Amygdala (tissue), 56 donors: ENCODE measurements at places on chromosomes 1 and 21.
A peak's percentile ranks its signal among the peaks of the same experiment; 100 is the strongest.

DNA sequence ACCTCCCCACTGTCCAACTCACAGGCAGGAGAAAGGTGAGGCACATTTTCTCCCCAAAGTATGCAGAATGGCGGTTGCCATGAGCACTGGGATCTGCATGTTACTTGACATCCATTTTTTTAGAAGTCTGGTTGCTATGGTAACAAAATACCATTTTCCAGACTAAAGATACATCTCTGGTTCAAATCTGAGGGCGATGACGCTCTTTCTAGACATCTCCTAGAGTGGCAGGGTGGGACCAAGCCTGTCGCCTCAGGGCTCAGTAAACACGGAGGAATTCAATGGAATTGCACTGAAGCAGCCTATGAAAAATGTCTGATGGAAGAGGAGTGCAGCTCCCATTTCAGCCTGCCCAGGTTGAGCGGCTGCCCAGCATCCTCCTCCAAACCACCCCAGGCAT, 21.5 kb upstream of the FAM43B start:
- no peak for DNase-seq

DNA sequence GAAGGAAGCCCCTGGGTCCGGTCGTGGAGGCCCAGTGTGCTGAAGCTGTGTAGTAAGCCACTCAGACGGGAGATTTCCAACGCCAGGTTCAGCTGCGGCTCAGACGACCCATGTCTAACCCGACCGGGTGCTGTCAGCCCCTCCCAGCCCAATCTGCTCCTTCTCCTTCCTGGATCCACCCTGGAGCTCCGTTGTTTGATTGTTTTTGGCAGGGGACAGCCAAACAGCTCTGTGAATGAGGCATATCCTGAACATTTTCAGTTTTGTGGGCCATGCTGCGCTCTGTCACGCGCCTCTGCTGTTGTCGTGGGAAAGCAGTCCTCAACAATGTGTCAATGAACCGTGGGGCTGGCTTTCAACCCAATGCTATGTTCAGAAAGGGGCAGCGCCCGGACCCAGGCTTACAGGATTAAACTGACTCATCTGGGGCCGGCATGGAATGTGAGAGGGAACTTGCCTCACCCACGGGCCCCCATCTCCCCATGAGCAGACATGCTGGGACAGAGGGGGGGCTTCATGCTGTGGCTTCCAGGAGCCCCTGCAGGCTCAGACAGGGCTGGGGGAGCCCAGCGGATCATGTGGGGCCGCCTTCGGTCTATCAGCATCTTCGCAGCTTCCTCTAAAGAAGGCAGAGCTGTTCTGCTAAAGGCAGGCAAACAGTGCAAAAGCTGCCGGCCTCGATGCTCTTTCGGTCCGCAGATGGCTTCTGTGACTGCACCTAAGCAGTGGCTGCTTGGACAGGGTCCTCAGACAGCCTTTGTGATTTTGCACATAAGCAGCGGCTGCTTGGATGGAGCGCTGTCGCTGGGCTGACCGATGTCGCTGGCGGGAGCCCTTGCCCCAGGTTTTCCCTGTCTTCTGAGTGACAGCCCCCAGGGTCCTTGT, 101.7 kb downstream of the RIPK4 start:
- DNase-seq = no peak

- no peak for DNase-seq
These were observed 38.9 kb downstream of the MCOLN2 start for GRCh38 chr1:84957966-84958365.

DNA sequence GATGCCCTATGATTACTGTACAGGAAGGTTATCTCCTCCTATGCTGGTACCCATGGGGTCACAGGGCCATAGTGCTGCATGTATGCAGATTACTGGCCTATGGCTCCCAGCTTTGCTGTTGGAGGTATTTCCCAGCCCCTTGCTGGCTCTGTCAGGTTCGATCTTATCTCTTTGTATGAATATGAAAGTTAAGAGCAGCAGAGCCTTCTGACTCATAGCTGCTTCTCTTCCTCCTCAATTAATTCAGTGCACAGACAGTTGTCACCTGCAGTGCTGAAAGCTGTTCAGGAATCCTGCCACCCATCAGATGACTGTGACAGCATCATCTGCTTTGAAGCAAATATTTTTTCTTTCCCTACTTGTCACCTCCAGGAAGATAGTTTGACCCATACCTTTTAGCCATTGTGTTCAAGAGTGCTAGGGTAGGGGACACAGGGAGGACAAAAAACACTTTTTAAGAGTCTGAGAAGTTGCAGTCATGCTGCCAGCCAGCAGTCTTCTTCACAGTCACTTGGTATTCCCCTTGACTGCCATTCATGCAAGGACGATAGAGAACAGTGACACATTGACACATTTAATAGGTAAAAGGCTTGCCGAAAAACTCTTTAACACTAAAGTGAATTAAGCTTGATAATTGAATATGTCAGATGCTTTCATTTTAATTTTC, 73.1 kb downstream of the KIF1B start:
- DNase-seq = no peak

DNA sequence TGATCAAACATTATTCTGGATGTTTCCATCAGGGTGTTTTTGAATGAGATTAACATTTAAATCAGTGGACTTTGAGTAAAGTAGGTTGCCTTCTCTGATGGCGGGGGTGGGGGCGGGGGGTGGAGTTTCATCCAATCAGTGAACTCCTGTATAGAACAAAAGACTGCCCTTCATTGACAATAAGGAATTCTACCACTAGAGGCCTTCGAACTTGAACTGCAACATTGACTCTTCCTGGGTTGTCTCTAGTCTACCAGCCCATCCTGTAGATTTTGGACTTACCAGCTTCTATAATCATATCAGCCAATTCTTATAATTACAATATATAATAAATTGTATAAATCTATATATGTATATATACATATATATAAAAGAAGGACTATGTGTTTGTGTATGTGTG, 520.4 kb upstream of the CXADR start:
- no peak for DNase-seq

GRCh38 chr1:228303596-228303995, 95.8 kb downstream of the OBSCN start:
- no peak for DNase-seq

DNA sequence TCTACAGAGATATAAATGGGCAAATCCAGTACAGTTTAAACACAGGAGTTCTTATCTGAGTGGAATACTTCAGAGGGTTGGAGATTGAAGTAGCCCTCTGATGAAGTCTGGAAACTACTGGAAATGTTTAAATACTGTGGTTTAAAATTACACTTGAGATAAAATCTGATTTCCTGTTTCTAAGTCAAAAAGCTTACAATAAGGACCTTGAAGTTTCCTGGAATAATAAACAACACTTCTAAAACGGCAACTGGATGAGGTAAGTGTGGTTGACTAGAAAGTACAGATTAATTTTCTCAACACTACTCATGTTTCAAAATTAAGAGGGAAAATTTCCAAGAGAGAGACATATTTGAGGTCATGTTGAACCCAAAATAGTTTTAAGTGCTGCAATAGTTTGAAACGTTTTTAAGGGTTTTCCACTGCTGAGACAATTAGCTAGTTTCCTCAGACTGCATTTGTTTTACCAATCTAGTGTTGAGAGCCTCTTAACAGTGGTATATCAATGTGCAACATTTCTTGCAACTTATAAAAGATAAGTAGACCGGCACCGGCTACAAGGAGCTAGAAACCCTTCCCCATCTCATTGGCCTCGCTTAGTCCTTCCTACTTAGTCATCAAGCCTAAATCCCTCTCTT, 27.4 kb downstream of the KCNA3 start:
- DNase-seq = no peak

GRCh38 chr21:41970106-41970391, 16.2 kb upstream of the C2CD2 start:
- no peak for DNase-seq

GRCh38 chr1:160987359-160988050, 32.9 kb upstream of the ITLN2 start:
- DNase-seq = no peak

- no peak for DNase-seq
These were observed 2.7 kb upstream of the NTNG1 start for GRCh38 chr1:107138166-107138565.

DNA sequence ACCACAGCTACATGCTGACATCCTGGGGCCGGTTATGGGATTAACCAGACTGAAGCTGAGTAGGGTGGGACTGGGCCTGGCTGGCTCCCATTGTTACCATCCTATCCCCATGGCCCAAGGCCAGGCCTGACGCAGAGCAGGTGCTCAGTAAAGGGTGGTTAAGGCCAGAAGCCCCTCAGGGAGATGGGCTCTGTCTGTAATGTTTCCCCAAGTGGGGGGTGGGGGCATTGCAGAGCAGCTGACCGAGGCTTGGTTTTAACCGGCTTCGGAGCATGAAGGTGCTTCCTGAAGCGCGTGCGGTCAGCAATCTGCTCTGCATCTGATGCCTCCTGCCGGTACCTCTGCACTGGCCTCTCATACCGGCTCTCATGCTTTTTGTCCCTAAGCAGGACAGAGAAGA, 83.4 kb upstream of the ACTL8 start:
- DNase-seq = no peak

DNA sequence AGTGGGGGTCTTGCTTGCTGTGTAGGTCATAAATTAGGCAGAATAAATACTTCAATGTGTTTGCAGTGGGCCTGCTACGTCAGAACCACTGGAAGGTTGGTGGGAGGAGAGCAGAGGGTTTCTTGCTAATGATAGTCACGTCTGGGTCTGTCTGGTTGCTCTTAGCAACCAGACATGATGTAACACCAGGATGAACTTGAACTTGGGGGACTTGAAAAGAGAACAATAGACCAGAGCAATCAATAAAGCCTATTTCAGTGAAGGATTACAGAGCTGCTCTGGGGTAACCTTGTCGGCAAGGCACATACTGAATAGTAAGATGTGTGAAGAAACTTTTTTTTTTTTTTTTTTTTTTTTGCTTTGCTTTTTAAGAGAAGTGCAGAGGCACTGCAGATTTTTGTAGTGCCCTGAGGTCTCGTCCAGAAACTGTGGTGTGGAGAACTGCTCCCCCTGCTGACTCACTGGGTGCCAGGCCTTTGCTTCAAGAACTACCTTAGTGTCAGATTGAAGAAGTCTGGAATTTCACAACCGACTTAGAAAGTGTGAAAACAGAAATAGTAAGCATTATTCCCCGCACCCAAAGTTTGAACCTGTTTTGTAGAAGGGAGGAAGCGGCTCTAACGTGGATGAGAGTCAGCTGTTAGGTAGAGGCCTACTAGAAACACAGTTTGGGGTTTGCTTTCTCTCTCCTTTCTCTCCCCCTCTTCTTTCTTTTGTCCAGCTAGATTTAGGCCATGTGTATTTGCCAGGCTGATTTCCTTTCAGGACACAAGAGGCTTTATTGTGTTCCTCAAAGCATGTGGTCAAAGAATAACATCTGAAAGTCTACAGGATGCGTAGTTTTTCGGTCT, 271.6 kb downstream of the TM2D1 start:
- DNase-seq = peak; percentile 28

- no peak for DNase-seq
These were observed 15.5 kb downstream of the ST3GAL3 start for GRCh38 chr1:43722810-43723209.

DNA sequence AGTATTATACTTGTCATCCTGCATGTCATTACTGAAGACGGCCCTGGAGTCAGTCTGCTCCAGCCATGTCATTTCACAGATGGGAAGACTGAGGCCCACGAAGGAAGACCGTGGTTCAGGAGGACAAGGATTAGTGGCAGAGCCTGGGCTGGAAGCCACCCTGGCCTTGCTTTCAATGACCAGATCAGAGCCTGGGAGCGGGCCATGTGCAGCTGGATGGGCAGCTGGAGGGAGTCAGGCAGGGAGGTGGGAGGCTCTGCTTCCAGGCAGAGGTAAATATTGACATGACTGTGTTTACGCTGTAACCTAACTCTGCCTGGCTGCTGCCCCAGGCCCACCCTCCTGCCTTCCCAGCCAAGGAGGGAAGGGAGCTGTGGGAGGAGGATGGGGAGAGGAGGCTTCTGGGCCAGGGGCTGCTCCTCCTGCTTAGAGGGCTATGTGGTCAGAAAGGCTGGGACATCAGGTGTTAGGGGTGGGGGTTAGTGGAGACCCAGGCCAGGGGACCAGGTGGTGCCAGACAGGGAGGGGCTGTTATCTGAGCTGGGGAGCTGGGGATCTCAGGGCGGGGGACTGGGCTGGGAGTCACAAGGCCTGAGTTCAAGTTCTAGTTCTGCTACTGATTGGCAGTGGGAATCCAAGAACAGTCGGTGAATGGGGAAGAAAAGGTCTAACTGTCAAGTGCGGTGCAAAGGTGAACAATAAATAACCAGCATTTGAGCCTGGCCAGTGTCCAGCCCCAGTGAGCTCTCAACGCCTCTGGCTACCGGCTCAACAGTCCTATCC, 48.5 kb upstream of the ECE1 start:
- no peak for DNase-seq

GRCh38 chr1:203038891-203039608, 12.8 kb downstream of the PPFIA4 start:
- DNase-seq = peak; percentile 43

DNA sequence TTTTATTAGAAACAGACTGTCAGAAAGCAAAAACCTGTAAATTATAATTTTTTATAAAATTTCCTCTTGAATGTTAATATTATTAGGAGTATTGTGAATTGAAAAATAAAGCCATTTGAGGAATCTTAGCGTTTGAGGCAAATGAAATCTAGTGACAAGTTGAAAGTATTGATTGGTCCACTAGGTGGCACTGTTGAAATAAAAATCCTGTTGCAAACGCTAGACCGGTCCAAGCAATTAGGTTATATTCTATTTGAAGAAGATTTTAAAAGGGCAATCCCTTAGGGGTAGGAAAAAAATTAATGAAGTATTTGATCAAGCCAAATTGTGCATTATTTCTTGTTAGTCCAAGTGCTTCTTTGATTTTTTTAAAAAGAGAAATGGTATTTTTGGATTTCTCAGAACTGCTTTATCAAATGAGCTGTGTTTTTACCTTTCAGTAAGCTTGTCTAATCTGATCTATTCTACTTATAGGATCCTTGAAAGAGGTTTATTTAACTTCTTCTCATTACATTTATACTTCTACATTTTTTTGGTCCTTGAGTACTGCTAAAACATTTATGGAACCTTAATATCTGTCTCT, 57.7 kb downstream of the ATG4C start:
- DNase-seq = no peak

GRCh38 chr1:156191292-156191964, 2.5 kb upstream of the SLC25A44 start:
- no peak for DNase-seq

GRCh38 chr1:114181356-114181755, 27.7 kb upstream of the SYT6 start:
- no peak for DNase-seq

DNA sequence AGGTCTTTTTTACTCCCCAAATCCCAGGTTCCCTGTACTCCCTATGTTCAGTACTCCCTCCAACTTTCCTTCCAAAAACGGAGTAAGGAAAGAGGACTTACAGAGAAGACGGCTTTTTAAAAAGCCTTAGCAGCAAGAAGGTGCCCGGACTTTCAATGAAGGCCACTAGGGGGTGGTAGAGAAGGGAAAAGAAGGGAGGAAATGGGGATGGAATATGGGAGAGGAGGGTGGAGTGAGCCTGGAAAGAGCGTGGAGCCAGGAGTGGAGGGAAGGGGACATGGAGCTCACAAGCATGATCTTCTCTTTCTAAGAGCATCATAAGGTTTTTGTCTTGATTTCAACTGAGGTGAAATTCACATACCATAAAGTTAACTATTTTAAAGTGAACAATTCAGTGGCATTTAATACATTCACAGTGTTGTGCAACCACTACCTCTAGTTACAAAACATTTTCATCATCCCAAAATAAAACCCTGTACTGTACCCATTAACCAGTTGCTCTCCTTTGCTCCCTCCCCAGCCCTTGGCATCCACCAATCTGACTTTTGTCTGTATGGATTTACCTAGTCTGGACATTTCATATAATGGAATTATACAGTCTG, 129.9 kb downstream of the ZNF281 start:
- no peak for DNase-seq
